ENCODE measurements at places on chromosomes 13 and 19. TPM values are rescaled to one million over a fixed set of nuclear protein-coding genes. Genes with fewer than 3 reads are reported as not detected.

The AP1M2 gene
- total RNA-seq = not detected

The RGL3 gene
- total RNA-seq = not detected

The PSG6 gene
- total RNA-seq = not detected

The CFD gene
- 1.7 TPM for total RNA-seq

The LRRC8E gene
- total RNA-seq = 5.9 TPM

The ZNF225 gene
- total RNA-seq = 6.5 TPM

The GRK1 gene
- not detected for total RNA-seq

The LHB gene
- not detected for total RNA-seq

The VWA8 gene
- 25.5 TPM for total RNA-seq

The CEACAM6 gene
- not detected for total RNA-seq

The ZNF829 gene
- total RNA-seq = 2.6 TPM

The SLITRK6 gene
- not detected for total RNA-seq

The SHANK1 gene
- total RNA-seq = 6.8 TPM

The LRG1 gene
- not detected for total RNA-seq
